Uterus (tissue), 4 donors: ENCODE measurements at places on chromosomes 7 and 10. TPM values are rescaled to one million over a fixed set of nuclear protein-coding genes. Genes with fewer than 3 reads are reported as not detected.

ATG9B gene
- total RNA-seq: 1.5 TPM

SPDYE5 gene
- not detected for total RNA-seq

LIPN gene
- total RNA-seq: not detected

SEC31B gene
- 8.6 TPM for total RNA-seq

ATP6V0A4 gene
- total RNA-seq: not detected

NODAL gene
- not detected for total RNA-seq

PRSS2 gene
- not detected for total RNA-seq

IDI2 gene
- not detected for total RNA-seq

TET1 gene
- 4.6 TPM for total RNA-seq

FRAT1 gene
- total RNA-seq: 3.3 TPM

CALML3 gene
- total RNA-seq: not detected

CYP2C9 gene
- not detected for total RNA-seq

FEZF1 gene
- total RNA-seq: not detected

H2BK1 gene
- not detected for total RNA-seq

PRTFDC1 gene
- total RNA-seq: 38.7 TPM

PCDH15 gene
- not detected for total RNA-seq
